ENCODE measurements at places on chromosomes 12 and 14.

DNA sequence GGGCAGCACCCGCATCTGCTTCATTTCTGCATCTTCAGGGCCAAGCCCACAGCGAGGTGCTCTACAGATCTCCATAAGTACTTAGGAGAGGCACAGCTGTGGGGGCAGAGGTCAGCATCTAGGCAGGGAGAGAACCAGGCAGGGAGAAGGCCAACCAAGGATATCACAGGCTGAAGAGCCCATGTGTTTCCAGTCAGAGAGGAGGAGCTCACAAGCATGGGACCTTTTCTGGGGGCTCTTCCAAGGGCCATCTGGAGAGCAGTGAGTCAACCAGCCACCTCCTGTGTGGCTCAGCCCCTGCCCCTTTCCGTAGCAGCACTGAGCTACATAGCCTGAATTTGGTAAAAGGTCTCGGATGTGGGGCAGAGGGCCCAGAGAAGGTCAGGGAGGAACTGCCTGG is 78.5 kb downstream of the ARL6IP4 start:
- DNase-seq, result no peak

- no peak for DNase-seq
These were observed 205.5 kb downstream of the CHST11 start for GRCh38 chr12:104662203-104662602.

GRCh38 chr14:102389246-102389645 is 26.5 kb downstream of the TECPR2 start:
- no peak for DNase-seq

DNA sequence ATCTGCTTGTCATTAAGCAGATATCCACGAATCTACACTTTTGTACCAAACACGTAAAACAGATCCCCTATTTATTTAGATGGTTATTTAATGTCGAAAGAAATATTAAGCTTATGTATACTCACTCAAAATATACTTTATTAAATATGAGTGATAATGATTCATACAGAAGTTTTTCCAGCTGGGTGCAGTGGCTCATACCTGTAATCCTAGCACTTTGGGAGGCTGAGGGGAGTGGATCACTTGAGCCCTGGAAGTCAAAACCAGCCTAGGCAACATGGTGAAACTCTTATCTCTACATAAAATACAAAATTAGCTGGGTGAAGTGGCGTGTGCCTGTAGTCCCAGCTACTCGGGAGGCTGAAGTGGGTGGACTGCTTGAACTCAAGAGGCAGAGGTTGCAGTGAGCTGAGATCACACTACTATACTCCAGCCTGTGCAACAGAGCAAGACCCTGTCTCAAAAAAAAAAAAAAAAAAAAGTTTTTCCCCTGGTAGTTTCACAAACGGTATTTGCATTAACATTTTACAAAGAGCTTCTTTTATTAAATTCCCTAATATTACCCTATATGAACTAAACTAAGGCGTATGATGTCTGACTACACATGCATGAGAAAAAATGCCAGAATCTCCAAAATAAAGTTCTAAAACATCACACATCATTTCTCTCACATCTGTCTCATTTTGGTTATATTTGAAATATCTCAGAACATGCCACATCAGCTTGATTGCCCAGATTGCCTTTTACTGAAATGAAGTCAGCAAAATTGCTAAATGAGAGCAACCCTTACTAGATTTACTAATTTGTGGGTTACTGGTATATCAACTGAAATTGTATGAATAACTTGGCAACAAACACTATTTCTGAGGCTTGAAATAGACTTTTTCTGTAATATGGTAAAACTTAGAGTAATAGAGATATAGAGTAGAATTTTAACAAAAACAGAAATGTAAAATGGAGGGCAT is 74.9 kb downstream of the PAWR start:
- no peak for DNase-seq

DNA sequence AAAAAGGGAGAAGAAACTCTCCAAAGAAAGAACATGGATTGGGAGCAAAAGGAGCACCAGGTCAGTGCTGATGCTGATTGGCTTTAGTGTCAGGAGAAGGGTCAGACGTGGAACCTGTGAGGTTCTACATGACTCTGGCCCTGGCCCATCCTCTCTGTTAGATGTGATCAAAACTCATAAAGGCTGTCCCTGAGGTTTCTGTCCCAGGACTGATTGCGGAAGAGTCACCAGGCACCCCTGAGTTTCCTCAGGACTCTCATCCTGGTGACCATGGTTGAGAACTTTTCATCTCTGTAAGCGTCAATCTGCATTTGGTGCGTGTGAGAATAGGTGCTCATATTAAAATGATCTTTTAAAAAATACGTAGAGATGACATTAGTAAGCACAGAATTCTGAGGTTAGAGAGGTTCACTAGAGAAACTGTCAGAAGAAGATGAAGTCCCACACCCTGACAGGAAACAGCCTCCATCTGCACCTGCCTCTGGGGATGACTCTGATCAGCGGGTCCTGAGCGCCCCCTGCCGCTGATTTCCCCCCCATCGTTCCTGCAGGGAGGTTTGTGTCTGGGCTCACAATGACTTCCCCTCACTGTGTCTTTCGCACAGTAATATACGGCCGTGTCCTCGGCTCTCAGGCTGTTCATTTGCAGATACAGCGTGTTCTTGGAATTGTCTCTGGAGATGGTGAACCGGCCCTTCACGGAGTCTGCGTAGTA is 741.8 kb downstream of the TMEM121 start:
- peak; percentile 90 for DNase-seq

DNA sequence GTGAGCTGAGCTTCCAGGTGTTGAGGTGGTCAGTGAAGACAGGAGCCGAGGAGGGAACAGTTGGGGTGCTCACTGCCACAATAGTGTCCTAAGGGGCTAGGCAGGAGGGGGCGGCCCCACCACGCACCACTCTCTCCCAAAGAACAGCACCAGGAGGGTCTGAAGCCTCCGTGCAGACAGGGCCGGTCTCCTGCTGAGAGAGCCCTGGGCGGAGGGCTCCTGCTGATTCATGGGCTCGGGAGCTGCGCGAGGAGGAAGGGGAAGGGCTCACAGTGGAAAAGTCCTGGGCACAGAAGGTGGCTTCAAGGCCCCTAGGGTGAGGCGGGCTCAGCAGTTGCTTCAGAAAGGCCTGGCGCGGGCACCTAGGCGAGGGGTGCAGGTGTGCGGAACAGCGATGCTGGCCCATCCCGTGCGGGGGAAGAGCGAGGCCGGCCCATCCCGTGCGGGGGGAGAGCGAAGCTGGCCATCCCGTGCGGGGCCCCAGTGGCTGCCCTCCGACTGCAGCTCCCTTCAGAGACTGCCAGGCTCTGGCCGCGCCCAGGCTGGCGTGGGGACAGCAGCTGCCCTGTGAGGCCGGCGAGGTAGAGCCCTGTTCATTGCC is 176.7 kb downstream of the ADGRD1 start:
- no peak for DNase-seq

GRCh38 chr12:44502681-44503080 is 373.4 kb downstream of the NELL2 start:
- no peak for DNase-seq

- peak; percentile 41 for DNase-seq
These were observed 96.3 kb downstream of the GALC start for GRCh38 chr14:87896393-87897380.

DNA sequence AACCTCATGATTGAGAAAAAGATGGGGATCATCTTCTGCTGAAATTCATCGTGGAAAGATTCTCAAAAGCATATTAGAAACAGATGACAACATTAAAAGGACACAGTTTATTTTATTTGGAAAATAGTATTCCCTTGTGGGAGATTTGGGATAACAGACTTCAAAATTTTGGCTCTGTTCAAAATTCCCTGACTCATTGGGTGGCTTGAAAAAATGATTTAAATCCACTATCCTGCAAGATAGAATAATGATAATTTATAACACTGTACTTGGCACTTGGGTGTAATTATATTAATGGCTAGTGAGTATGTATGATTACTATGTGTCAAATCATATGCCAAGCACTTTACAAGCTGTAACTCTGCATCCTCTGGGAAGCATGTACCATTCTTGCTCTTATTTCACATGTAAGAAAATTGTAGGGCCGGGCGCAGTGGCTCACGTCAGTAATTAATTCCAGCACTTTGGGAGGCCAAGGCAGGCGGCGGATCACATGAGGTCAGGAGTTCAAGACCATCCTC is 128.8 kb downstream of the LMNTD1 start:
- no peak for DNase-seq

DNA sequence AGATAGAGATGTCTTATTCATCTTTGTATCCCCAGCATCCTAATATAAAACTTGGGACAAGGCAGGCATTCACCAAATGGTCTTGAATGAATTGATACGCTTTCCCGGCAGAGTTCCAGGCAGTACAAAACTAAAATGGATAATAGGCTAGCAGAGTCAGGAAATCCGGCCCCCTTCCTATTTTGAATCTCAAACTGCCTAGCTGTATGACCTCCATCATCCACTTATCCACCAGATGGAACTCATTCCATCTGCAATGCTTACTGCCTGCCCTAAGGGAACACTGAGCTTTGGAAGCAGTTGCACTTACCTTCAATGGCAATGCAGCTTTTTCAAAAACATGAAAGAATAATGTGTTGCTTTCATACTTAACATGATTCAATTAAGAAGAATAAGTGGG is 43.4 kb downstream of the BDKRB1 start:
- DNase-seq, result no peak

- no peak for DNase-seq
These were observed 759.7 kb downstream of the DIO2 start for GRCh38 chr14:79451601-79452000.

GRCh38 chr14:50524731-50525515 is 7.4 kb downstream of the MAP4K5 start:
- no peak for DNase-seq

DNA sequence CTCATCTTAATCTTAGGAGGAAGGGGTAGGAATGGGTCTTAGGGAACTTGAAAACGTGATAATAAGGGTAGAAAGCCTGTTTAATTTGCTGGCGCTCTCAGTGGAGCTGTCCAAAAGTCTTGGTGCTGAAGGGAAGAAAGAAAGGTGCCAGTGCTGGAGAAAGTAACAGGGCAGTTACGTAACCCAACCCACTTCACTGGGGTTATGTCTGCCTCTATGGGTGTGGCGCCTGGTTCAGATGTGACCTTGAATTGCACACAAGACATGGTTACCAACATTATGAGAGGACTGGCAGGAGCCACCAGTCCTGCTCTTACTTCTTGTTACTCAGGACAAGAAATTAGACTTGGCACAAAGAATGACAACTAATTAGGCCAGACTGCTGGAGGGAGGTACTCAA is 18.6 kb upstream of the GPATCH2L start:
- peak; percentile 53 for DNase-seq

DNA sequence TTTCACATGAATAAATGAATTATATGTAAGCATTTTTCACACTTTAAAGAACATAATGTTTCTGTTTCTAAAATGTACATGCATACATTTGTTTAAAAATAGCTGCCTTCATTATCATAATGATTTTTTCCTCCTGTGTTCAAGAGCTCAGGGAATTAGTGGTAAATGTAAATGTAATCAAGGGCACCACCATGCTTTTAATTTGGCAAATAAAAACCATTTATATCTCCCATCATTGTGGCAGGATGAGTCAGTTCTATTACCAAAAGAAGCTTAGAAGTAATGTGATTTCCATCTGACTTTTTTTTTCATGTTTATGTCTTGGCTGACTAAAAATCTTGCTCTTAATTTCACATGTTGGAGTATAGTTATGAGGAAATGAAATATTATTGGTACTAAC is 176.1 kb downstream of the GXYLT1 start:
- DNase-seq, result no peak

DNA sequence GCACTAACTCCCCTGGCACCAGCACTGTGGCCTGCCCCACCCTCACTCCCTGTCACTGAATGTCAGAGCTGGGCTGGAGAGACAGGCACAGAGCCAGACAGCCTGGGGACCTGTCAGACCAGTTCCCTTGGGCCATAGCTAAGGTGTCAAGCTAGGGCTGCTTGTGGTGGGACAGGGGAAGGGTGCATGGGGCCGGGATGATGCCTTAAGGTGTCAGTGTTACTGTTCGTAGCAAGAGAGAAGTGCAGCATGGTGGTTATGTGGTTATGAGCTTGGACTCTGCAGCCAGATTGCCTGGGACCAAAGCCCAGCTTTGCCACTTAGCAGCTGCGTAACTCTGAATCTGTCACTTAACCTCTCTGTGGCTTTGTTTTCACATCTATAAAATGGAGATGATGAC is 3.8 kb downstream of the RAPGEF3 start:
- no peak for DNase-seq

DNA sequence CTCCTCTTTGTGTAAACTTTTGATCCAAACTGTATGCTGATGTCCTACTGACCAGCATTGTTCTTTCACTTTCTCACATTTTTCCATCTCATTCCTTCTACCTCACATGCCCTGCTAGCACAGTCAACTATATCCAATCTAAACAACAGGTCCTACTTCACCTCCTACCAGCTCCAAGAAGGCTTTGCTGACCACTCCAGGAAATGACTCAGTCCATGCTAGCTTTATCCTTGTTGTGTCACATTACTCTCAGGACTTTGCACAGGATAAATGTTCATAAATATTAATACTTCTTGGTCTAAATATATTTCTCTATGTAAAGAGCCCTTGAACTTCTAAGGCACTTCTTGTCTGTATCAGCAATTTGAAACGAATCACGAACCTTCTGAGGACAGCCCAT is 64.9 kb upstream of the PCED1B start:
- no peak for DNase-seq

DNA sequence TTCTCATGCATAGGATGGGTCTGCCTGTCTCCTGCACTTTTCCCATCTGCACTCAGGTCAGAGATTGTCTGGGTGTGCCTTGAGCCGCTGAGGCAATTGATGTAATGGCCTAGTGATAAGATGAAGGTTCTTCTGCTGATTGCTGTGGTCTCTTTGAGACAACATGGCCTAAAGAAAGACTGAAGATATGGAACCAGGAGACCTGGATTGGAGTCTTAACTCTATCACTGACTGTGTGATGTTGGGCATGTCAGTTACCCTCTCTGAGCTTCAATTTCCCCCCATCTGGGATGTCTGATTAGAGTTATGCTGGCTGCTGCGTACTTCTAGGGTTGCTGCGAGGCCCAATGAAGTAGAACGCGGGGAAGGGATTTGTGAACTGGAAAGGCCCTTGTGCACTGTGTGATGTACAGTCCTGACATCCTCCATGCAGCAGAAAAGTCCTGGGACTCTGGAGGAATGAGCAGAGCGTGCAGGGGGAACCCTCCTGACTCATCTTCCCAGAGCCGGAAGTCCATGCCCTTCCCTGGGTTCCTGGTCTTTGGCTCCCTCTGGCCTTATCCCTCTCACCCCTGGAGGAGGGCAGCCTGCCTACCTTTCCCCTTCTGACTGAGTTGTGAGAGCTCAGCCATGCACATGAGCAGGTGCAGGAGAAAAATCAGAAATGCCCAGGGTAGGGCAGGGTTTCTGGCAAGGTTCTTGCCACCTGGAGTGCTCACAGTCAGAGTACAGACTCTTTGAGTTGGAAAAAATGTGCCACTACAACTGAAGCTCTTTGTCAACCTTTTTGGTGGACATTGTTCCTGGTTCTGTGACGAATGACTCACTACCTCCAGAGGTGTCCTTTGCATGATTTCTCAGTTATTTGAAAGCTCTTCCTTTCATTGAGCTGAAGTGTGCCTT is 21.1 kb downstream of the PLEKHD1 start:
- no peak for DNase-seq
